NCI-H69 (cell line): ENCODE measurements at places on chromosomes 3 and 15.
A peak's percentile ranks its signal among the peaks of the same experiment; 100 is the strongest.

DNA sequence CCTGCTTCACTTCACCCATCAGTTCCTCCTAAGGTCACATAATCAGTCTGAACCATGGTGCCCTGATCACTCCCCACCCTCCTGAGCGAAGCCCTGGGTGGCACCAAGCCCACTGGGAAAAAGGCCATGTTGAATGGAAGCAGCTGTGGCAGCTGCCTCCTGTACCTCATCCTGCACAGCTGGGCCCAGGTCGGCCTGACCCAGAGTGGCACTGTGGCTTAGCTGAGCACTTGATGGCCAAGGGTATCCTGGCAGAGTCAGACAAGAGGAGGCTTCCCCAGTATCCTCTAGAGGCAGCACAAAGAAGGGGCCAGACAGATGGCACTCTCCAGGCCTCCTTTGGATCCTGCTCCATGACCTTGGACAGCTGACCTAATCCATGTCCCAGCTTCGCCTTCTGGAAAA, 68.4 kb downstream of the TLE3 start:
- no peak for DNase-seq

DNA sequence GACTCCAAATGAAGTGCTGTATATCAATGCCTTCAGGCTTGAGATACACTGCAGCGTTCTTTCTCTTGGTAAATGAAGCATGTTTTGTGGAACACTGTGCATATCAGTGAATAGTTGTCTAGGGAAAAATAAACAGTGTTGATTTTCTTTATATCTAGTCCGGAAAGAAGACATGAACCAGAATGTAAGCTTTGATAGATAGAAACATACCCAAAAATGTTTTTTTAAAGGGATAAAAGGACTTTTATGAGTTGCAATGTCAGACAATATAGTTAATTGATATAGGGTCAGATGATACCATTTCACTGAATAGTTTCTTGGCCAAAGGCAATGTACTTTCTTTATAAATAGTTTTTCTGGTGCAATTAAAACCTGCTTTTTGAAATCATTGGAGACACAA, 1037.8 kb downstream of the OTOL1 start:
- DNase-seq: no peak

- DNase-seq: peak; percentile 10
Observed at GRCh38 chr3:30667280-30667651, 60.9 kb downstream of the TGFBR2 start.

DNA sequence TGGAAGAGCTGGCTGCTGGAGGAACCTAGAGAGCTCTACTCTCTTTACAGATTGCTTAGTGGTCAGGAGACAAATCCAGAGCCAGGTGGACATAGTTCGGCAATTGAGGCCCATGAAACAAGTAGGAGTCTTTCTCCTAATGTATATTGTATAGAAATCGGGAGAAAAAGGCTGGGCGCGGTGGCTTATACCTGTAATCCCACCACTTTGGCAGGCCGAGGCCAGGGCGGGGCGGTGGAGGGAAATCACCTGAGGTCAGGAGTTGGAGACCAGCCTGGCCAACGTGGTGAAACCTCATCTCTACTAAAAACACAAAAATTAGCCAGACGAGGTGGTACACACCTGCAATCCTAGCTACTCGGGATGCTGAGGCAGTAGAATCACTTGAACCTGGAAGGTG, 10.8 kb downstream of the RAD54L2 start:
- no peak for DNase-seq

GRCh38 chr15:83565138-83565537, 88.8 kb upstream of the ADAMTSL3 start:
- no peak for DNase-seq

GRCh38 chr15:22947101-22948000, 32.8 kb downstream of the CYFIP1 start:
- DNase-seq: no peak
